RWPE1 (cell line): ENCODE measurements at places on chromosomes 6 and 20.
A peak's percentile ranks its signal among the peaks of the same experiment; 100 is the strongest.

- DNase-seq: no peak
These were observed 996 bp upstream of the SEC23B start for GRCh38 chr20:18506744-18507143.

DNA sequence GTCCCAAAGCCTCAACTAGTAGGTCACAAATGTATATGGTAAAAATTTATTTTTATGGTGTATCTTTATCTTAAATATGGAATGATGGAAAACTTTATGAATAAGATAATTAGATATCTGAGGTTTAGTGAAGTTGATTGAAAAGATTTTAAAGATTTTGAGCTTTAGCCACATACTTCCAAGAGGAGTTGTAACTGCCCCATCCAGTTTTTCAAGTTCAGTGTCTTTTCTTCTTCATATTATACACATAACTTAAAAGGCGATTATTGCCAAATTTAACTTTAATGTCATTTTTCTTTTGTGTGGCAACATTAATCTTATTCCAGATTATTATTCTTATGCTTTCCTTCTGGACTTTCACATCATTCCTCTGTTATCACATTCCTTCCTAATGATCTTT, 266.4 kb downstream of the TINAG start:
- DNase-seq: no peak

DNA sequence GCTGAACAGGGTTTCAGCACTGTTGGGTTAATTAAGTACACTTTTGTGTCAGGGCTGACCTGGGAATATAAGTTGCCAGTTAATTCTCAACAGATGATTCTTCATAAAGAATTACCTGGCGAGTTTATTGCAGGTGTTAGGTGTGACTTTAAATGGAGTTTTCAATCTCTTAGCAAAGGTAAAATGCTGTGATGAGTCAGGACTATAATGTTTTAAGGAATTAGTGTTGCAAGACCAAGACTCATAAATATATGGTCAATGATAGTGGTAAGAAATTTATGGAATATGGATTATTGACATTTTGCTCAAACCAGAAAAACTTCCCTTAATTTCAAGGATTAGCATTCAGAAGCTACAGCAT, 50.0 kb upstream of the PLCG1 start:
- DNase-seq: peak; percentile 42

DNA sequence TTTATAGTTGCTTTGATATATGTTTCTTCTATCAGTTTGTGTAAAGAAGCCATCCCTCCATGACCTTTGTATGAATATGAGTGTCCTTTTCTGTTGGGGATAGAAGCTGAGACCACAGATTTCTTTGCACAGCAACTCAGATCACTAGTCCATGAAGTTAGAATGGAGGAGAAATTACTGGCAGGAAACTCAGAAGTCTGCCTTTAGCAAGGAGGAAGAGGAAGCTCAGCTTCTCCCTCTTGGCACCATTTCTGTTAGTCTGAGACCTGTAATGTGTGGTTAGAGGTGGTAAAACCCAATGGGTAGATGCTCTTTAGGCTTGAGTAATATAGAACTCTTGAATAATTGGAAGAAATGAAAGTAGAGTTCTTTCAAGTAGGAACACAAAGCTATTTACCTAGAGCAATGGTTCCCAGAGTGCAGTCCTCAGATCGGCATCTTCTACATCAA, 995.3 kb upstream of the FLRT3 start:
- no peak for DNase-seq
